ENCODE measurements at places on chromosomes 5 and 9. TPM values are rescaled to one million over a fixed set of nuclear protein-coding genes. Genes with fewer than 3 reads are reported as not detected.

DNA sequence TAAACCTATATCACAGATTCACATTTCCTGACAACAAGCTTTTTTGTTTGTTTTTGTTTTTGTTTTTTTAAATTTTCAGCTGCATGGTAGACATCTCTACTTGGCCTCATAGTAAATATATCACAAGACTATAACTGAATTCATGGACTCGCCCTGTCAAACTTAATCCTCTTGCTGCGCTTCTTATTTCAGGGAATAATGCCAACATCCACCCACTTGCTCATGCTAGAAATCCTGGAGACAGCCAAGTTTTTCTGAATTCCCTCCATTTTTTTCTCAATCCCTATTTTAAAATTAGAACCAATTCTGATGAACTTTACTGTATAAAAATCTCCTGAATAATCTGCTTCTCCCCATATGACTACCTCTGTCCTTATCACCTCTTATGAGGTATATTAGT is 283.6 kb upstream of the RPS23 start:
- no peak for DNase-seq

SLC36A2 gene
- total RNA-seq, result not detected

DNA sequence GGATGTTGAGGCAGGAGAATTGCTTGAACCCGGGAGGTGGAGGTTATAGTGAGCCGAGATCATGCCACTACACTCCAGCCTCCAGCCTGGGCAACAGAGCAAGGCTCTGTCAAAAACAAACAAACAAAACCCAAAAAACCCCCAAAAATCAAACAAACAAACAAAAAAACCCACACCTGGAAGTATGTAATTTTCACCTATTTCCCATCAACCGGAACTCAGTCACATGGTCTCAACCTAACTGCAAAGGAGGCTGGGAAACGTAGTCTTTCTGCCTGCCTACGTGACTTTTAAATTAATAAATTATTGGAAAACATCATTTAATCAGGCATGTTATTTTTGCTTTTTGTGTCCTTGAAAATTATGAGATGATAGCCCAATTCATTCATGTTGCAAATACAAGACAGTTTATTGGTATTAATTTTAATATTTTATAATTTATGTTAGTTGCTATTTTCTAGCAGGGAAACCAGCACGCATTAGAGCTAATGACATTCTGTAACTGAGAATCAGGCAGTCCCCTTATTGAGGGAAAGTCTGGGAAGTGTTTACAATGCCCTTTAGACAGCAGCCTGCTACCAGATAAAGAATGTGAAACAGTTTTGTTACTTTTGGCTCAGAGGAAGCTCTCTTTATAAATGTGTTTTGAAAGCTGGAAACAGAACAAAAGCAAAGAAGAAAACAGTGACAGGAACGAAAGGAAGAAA is 110.3 kb downstream of the NXNL2 start:
- no peak for DNase-seq

- no peak for DNase-seq
These were observed 46.7 kb downstream of the WNK2 start for GRCh38 chr9:93230601-93231000.

ERGIC1 gene
- total RNA-seq, result 158 TPM

TMEM232 gene
- 1.5 TPM for total RNA-seq

GRCh38 chr9:132061526-132061925 is 18.1 kb downstream of the MED27 start:
- no peak for DNase-seq

FRMD3 gene
- 0.53 TPM for total RNA-seq

SLCO4C1 gene
- total RNA-seq, result 4.0 TPM

DNA sequence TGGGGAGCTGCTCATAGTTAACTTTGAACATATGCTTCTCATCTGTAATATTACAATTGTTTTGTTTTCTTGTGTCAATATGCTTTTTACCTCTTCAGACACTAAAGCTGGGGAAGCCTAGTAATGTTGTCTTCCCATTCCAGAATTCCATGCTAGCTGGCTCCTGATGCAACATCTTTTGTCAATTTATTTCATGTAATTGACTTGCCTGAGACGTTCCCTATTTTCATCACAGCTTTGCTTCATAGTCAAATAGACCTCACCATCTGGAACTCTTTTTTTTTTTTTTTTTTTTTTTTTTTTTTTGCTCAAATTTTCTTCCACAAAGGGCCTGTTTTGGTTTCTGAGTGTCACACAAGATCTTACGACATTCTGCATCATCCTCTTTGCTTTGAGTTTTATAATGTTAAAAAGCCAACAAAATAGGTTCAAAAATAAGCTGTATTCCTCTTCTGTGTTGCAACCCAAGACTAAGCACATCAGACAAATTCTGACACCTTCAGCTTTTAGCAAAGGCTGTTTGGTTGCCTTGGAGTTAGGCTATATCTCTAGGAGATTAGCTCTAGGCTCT is 235.2 kb downstream of the NR3C1 start:
- DNase-seq, result no peak

GRCh38 chr9:79568337-79569101 is 3.2 kb upstream of the TLE4 start:
- no peak for DNase-seq

GRCh38 chr5:39422036-39422606 is 2.7 kb downstream of the DAB2 start:
- DNase-seq, result no peak

PCDHGB2 gene
- total RNA-seq, result 0.81 TPM

TMEM215 gene
- total RNA-seq, result not detected

- no peak for DNase-seq
These were observed 803.0 kb upstream of the ZNF608 start for GRCh38 chr5:125549322-125549911.

DNA sequence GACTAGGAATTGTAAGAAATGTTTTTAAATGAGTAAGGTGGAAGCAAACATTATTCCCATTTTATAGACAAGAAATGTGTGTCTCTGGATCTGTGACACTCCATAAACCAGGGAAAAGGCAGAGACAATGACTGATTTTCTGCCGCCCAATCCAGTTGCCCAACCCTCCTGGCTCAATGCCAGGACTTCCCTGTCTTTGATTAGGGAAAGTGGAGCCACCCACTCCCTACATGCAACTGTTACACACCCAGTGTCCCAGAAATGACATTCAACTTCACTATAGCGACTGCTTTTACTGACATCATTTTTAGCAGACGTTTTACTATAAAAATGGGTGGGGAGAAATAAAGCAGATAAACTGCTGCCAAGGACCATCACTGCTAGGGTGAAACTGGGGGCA is 79.7 kb downstream of the THBS4 start:
- no peak for DNase-seq

- peak; percentile 26 for DNase-seq
These were observed 125.1 kb downstream of the BARX1 start for GRCh38 chr9:93830012-93830596.

PCDHA6 gene
- total RNA-seq, result not detected

STKLD1 gene
- 0.83 TPM for total RNA-seq

SLC6A19 gene
- total RNA-seq, result 0.73 TPM

RMI1 gene
- 4.0 TPM for total RNA-seq

SMU1 gene
- 7.0 TPM for total RNA-seq

GRCh38 chr9:79382044-79382443 is 189.7 kb upstream of the TLE4 start:
- DNase-seq, result no peak

GRCh38 chr9:110588296-110588695 is 8.8 kb upstream of the SVEP1 start:
- DNase-seq, result no peak

DNA sequence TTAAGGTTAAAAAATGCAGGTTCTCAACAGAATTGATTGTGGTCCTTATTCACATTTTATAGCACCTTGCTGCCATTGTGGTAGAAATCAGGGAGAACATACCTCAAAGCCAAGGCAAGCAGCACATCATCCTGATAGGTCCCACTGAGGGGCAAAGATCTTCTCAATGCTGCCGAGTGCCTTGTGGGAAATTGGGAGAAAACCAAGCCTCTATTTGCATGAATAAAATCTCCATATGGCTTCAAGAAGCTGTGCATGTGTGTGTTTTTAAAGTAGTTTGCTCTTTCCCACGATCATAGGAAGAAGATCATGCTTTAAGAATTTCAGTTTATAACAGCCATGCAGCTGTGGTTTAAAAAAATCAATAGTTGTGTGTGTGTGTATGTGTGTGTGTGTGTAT is 216.9 kb upstream of the FBXL7 start:
- DNase-seq, result no peak

PCDH1 gene
- total RNA-seq, result 33.2 TPM

SELENOP gene
- total RNA-seq, result 2,099 TPM

- no peak for DNase-seq
These were observed 68.6 kb upstream of the IL12B start for GRCh38 chr5:159398936-159399335.

DNA sequence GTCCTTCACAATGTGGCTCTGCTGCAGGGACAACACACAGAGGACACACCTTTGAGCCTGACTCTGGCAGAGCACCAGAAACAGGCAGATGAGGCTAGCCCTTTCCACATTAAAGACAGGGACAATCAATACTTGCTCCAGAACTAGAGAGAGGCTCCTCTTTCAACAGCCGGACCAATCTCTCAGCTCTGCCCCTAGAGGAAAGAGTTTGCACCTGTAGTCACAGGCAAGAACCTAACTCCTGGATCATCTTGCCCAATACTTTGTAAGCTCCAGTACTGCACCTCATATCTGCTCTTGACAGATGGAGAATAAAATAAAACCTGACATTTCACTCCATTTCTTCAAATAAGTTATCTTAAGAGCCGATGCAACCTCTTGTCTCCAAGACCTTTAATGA is 52.1 kb downstream of the EPB41L4A start:
- peak; percentile 57 for DNase-seq

TRIM7 gene
- total RNA-seq, result 0.23 TPM

GRCh38 chr9:123864251-123864650 is 65.7 kb downstream of the DENND1A start:
- DNase-seq, result no peak

DNA sequence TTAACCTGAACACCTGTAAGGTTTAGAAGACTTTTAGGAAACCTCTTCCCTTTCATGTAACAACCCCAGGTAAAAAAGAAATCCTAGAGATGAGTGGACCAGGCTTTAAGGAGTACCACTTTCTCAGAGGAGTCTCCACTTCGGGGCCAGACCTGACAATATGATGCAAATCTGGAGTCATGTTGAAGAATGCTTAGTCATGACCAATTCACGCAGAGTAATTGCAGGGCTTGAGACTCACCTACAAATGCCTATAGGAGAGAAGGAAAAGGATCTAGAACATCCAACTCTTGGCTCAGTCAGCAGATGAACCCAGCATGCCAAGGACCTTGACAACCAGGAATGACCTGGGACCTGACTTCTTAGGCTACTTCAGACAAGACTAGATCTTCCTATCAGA is 235.4 kb downstream of the DOCK8 start:
- DNase-seq, result no peak

GRCh38 chr9:117205806-117206205 is 209.1 kb downstream of the ASTN2 start:
- no peak for DNase-seq

- DNase-seq, result no peak
These were observed 254.2 kb upstream of the TRPC7 start for GRCh38 chr5:136619556-136619955.

DNA sequence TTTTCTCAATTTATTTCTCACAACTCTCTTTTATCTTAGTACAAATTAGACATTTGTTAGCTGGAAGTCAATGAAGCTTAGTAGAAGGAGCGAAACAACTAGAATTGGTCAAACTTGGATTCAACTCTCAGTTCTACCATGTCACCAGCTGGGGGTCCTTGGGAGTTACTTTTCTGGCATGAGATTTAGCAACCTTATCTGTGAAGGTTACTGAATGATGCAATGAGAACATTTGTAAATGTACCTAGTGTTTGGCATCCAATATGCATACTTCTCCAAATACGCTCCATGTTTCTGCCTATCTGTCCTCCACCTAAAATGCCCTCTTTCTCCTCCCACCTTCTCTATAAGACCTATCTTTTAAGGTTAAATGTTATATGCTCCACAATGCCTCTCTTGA is 6.3 kb downstream of the HNRNPA0 start:
- DNase-seq, result no peak

DNA sequence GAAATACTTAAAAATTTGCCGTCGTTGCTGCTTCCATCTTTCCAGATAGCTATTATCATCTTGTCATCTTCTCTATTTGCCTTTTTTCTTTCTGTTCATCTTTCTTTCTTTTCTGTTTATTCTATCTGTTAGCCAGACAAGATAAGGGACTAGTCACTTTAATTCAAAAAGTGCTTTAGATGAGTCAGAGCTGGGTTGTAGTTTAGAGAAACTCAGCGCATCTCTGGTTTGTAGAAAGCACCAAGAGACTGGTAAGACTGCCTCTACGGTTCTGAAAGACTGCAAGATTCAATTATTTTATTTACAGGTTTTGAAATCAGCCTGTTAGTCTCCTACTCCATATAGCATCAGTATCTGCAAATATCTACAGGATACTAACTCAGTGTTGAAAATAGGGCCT is 562.8 kb upstream of the RIOK2 start:
- DNase-seq, result no peak

DNA sequence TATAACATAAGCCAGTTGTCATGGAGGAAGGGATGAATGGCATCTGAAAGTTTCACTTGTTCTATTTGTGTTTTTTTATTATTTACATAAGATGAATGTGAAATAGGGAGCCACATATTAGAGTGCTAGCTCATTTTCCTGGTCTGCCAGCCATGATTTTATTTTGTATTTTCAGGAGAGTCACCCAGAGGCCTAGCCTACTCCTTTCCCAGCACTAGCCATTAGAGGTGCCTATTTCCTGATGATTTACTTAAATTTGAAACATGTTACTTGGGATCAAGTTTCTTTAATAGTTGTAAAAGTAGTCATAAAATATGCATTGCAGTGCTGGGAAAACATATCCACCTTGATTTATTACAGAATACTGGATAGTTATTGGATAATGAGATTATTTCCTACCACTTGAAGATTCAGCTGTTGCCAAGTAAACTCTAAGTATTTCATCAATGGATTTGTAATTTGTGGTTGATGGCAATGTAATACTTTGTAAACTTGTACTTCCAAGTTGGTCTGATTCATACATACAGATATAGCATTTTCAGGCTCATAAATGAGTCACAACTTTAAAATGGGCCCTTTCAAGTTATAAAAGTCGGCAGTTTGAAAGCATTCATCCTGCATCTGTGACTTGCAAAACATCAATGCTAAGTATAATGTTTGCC is 50.8 kb downstream of the KCNN2 start:
- DNase-seq, result no peak

MCTP1 gene
- 1.3 TPM for total RNA-seq
